Astrocyte of the hippocampus (primary cell): ENCODE measurements at places on chromosomes 1 and 21.

DNA sequence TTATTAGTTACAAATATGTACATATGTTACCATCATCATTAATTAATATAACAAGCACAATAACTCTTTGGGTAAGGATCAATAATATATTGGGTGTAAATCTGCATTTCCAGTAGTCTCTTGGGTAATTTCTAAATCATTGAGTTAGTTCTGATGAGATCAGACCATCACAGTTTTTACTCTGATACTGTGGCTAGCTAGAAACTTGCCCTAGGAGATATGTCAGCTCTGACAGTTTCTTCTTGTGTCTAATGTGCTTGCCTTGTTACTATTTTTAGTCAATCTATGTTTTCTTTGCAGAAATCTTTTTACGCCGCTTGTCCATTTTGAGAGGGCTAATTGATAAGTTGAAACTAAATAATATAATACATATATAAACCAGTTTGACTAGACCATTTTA, 285.6 kb upstream of the ST6GALNAC5 start:
- no peak for DNase-seq

GRCh38 chr1:68142036-68142435, 90.3 kb downstream of the WLS start:
- peak; percentile 64 for DNase-seq

- DNase-seq: no peak
These were observed 49.0 kb downstream of the TOMM20 start for GRCh38 chr1:235079443-235080296.

GRCh38 chr1:194394676-194395075, 1208.3 kb upstream of the B3GALT2 start:
- DNase-seq: peak; percentile 16

- no peak for DNase-seq
These were observed 533.3 kb downstream of the OMA1 start for GRCh38 chr1:58013237-58013636.

DNA sequence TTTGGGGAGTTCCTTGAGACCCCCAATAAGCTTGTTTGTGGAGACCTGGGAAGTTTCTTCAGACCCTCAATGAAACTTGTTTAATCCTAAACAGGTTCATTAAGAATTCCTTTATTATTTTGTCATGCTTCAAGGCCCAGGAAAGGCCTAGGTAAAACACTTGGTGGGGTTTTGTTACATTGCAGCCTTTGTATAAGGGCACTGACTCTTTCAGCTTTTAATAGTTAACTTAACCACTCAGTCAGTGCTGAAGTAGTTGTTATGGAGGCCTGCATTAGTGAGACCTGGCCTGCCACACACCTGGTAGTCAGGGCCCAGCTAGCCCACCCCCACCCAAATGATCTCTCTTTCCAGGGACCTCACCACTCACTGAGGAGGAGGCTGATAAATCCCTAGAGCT, 103.7 kb downstream of the FCRL5 start:
- no peak for DNase-seq

- DNase-seq: no peak
These were observed 164.4 kb downstream of the LIPI start for GRCh38 chr21:14046401-14046800.

GRCh38 chr1:43779266-43779665, 71.9 kb downstream of the ST3GAL3 start:
- no peak for DNase-seq

DNA sequence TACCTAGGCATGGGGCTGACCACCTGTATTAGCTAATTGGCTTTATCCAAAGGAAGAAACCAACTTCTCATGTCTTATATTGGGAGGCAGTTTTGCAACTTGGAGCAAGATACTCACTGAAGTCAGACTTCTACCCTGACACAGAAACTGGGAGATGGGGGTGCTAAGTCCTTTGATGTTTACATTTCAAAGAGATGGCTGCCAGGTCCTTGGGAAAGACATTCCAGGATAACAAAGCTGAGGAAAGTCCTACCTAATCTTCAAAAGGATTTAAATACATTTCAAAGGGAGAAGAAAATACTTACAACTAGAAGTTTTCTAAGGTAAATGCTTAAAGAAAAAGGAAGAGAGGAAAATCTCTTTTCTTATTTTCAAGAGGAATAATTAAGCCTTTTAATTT, 62.1 kb downstream of the FH start:
- no peak for DNase-seq

DNA sequence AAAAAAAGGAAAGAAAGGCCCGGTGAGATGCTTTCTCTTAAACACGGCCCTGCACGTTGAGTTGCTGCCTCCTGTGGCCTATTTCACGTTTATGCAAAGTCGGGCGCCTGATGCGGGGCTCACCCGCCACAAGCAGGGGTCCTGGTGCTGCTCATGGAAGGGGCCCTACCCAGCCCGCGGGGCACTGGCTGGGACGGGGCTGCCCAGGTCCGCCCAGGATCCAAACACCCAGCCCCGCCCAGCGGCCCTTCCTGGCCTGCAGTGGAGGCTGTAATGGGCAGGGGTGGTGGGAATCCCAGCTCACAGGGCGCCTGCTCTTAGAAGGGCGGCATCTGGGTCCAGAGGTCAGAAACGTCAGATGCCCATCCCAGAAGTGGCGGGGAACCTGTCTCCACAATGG, 1.6 kb downstream of the COL6A2 start:
- peak; percentile 42 for DNase-seq

- DNase-seq: no peak
These were observed 27.5 kb downstream of the SERTAD4 start for GRCh38 chr1:210260096-210260495.

- peak; percentile 7 for DNase-seq
These were observed 436.7 kb upstream of the TMPRSS15 start for GRCh38 chr21:18840239-18840638.

DNA sequence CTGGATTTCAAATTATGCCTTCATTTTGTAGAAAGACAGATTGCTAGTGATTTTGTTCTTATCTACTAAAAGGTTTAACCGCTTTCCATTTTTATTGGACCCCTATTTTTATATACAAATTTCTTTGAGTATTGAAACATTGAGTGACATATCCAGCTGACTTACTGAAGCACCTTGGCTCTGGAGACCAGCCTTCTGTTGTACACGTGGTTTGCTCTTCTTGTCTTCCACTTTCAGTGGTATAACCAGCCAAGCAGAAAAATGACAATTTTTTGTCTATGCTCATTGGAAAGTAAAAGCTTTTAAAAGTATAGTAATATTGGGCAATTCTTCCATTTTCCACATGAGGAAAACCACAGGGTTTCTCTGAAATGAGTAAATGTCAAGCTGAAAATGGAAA, 4.4 kb downstream of the F13B start:
- no peak for DNase-seq

DNA sequence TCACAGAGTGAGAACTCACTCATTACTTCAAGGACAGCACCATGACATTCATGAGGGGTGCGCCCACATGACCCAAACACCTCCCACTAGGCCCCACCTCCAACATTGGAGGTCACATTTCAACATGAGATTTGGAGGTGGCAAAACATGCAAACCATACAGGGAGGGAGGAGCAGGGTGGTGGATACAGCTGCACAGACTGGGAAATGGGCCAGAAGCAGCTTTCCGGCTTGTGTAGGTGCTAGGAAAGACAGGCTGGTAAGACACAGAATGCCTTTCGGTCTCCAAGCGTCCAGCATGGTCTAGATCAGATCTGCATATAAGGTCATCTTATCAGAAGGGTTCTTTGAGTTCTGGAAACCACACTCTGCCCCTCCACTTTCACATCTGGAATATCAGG, 35.1 kb upstream of the TINAGL1 start:
- no peak for DNase-seq

- DNase-seq: no peak
These were observed 104.9 kb downstream of the DUSP10 start for GRCh38 chr1:221636967-221637366.

DNA sequence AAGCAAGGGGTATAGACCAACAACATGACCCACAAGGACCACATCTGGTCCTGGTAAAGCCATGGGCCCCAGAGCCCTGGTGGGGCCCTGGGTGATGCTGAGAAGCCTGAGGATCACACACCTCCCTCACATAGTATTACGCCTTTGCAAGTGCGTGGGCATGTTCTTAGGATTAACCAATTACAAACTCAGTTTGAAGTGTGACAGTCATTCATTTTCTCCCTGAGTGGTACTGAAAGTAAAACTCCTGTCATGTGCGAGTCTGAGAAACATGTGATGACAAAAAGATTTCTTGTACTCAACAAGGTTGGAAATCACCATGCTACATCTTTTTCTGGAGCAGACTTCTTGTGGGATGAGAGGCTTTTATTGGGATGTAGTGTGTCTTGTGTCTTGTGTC, 315.3 kb upstream of the DUSP10 start:
- no peak for DNase-seq

DNA sequence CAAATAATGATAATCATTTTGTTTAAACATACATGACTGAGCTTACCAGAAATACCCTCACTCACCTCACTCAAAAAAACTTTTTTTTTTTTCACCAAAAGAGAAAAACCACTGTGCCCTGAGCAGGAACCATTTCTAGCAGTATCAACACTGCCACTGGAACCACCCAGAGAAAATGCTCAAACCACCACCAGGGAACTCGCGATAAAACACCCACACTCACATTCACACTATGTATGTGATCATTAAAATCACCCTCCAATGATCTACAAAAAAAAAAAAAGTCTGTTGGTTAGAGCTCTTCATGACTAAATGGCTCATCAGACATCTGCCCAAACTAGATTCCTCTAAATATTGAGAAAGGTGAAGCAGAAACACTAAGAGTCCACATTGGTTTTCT, 11.5 kb downstream of the TIAM1 start:
- no peak for DNase-seq

DNA sequence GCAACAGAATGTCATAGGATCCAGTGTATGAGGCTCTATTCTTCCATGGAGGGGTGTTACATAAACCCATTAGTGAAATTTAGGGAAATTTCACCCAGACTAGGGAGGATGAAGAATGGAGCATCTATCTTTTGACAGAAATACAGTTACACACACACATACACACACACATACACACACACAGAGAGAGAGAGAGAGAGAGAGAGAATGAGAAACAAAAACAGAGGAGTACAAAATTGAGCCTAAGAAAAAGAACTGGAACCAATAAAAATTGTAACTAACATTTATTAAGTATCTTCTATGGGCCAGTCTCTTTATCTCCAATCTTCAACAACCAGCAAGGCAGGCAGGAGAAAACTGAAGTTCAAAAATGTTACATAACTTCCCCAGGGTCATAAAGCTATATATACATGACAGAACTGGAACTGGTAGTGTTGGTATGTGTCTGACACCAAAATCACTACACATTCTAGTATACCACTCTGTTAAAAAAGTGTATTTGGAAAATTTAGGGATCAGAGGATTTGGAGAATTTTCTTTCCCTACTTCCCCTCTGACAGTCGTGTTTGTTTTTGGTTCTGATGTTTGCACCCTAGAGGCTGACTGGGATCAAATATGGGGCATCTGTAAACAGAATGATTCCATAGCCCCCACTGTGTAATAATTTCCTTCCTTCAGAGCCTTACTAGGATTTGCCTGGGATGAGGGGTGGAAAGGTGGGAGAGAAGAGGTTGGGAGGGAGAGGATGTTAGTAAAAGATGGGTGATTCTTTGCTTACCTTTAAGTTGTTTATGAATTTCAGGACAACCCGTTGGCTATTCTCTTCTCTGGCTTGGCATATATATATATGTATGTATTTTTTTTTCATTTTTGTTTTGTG, 1.0 kb upstream of the ZFYVE9 start:
- no peak for DNase-seq

GRCh38 chr21:34606051-34606450, 8.9 kb downstream of the RCAN1 start:
- DNase-seq: no peak

GRCh38 chr1:29601021-29601420, 364.7 kb downstream of the PTPRU start:
- DNase-seq: no peak

GRCh38 chr1:47901001-47901575, 96.1 kb downstream of the TRABD2B start:
- DNase-seq: no peak

- DNase-seq: no peak
These were observed 132.6 kb downstream of the NTPCR start for GRCh38 chr1:233082778-233083550.

- DNase-seq: no peak
These were observed 86.4 kb downstream of the RUNX1 start for GRCh38 chr21:34962586-34963222.

DNA sequence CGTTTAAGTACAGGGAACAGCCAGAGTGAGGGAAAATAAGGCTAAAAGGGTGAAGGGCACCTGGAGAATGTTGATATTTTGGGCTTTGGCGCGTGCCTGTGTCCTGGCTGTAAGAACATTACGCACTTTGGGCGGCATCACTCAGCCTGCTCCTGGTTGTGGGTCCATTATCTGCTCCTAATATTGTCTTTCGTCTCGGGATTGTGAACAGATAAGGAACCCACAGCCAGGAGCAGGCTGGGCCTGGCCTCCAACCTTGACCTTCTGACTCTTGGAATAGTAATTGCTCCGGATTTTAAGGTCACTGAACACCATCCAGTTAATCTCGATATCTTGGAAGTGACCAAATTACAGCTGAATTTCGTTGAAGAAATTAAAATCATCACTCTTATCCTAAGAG, 61.9 kb downstream of the TCP10L start:
- DNase-seq: no peak

DNA sequence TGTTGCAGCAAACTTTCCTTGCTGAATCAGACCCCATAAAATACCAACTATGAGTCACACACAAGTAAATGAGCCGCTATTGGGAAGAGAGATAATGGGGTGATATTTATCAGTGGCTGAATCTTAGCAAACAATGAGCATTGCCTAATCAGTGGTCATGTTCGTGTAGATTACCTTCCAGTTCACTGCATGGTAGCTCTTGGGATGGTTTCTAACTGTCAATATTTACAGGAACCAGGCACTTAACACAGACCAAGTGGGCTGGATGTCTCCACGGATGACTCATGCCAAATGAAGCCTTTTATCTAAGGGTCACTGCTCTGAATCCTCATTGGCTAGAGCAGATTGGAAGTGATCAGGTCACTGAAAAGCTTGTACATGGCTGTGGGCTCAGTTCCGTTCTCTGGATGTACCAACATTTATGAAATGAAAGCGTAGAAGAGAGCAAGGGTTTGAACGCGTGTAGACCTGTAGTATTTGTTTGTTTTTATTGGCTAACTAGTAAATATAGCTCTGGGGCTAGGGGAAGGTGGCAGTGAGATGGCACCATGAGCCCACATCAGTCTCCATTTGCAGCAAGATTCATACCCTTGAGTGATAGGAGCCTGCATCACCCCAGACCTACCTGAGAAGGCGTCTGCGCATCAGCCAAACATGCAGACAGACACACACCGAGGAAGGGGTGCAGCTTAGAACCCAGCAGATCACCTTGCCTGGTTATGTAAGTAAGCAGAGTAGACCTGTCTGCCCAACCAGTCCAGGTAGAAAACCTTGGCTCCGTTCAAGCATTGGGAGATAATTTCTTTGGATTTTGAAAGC, 153.3 kb downstream of the TOMM20 start:
- DNase-seq: peak; percentile 89

DNA sequence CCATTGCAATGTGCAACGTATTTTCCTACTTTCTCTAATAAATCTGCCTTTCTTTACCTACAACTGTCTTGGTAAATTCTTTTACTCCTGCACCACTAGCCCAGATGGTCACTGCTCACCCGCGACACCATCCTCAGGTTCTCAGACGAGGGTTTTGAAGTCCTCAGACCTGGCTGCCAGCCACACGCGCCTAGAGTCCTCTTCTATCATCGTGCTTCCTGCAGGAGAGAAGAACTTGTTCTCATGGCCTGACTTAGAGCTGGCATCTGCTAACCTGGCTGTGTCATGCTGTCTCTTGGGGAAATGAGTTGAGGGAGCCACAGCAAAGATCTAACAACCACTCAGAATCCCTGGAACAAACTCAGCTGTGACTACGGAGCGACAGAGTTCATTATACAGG, 30.3 kb upstream of the PGBD5 start:
- no peak for DNase-seq

GRCh38 chr21:37338671-37339551, 27.7 kb upstream of the DYRK1A start:
- DNase-seq: peak; percentile 62
